ENCODE measurements at places on chromosomes 1 and 21.

- DNase-seq: no peak
Measured at GRCh38 chr1:215526147-215526845, 40.8 kb upstream of the KCTD3 start.

GRCh38 chr1:89953131-89953626, 41.7 kb upstream of the ZNF326 start:
- peak; percentile 40 for DNase-seq

DNA sequence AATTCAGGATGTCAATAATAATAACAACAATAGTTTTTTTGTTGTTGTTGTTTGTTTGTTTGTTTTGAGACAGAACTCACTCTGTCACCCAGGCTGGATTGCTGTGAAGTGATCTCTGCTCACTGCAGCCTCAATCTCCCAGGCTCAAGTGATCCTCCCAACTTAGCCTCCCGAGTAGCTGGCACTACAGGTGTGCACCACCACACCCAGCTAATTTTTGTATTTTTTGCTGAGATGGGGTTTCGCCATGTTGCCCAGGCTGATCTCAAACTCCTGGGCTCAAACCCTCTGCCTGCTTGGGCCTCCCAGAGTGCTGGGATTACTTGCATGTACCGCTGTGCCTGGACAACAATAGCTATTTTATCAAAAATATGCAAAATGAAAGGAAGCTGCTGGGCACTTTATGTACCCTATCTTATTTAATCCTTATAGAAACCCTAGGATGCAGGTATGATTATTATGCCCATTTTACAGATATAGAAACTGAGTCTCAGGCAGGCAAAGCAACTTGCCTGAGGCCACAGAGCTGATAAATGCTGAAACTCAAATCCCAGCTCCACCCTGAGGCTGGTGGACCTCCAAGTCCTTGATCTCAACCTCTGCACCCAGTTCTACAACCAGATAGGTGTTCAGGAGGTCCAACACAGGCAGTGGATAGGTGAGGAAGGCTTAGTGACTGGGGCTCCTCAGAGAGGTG, 57.4 kb upstream of the CTPS1 start:
- no peak for DNase-seq

DNA sequence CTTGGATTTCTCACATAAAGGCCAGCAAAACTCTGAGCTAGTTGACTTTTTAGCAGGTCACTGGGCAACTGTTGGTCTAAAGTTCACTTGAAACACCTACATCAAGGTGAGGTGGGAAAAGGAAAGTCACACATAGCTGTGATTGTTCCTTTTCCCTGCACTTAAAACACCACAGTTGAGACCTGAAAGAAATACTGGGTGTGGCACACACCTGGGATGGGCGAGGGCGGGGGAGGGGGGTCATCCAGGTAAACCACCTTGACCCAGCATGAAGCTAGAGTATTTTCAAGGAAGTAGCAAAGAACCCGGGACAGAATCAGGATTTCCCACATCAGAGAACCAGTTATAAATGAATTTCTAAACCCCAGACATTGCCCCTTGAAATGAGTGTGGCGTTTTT, 26.4 kb downstream of the ZNF697 start:
- DNase-seq: no peak

GRCh38 chr1:68230901-68231626, 1.3 kb downstream of the WLS start:
- DNase-seq: no peak

DNA sequence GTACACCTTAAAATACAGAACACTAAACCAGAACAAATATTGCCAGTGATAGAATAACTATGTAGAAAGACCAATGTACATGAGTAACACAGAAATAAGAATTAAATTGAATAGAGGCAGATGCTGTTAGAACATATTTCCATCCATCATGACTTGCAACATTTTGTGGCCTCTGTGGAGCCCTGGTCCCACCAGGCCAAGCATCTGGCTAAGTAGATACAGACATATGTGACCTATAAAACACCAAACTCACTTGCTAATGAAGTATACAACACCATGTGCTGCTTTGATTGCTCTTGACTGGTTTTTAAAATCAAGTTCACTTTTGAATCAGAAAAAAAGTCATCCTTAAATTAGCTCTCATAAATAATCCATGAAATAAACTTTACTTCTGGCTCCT, 20.5 kb downstream of the SLC19A2 start:
- DNase-seq: no peak

GRCh38 chr1:106699433-106699832, 357.0 kb upstream of the PRMT6 start:
- no peak for DNase-seq

GRCh38 chr1:58855274-58856165, 71.7 kb upstream of the JUN start:
- DNase-seq: no peak

- no peak for DNase-seq
Measured at GRCh38 chr1:82597649-82598048, 796.9 kb downstream of the ADGRL2 start.

DNA sequence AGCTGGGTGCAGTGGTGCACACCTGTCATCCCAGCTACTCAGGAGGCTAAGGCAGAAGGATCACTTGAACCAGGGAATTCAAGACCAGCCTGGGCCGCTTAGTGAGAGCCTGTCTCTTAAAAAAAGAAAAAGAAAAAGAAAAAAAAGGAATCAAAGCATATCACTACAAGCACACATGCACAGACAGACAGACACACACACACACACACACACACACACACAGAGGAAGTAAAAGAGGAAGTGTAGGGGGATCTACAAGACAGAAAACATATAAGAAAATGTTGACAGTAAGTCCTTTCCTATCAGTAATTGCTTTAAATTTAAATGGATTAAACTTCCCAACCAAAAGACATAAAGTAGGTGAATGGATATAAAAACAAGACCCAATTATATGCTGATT, 180.3 kb downstream of the FAF1 start:
- DNase-seq: no peak

- no peak for DNase-seq
Measured at GRCh38 chr1:177959811-177960515, 9.9 kb downstream of the SEC16B start.

DNA sequence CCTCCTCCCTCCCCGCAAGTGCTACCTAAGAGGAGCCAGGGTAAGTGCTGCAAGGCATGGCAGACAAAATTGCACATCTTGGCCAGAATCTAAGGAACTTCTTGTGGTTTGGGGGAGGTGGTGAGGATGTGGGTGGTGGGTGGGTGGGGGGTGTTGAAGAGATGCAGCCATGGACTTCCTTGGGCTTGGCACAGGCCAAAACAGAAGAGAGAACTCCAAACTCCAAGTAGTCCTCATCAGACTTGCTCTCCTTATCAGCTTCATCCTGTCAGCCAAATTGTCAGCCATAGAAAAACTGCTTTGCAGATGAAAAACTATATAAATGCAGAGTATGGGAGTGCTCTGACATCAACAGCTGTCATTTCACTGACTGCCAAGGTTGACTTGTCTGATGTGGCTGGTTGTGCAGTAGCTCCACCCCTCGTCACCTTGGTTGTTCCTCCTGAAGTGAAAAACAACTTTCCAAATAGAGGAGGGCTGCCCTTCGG, 7.1 kb downstream of the AMIGO1 start:
- DNase-seq: no peak

- no peak for DNase-seq
Measured at GRCh38 chr1:109495738-109496137, 1.8 kb downstream of the CYB561D1 start.

DNA sequence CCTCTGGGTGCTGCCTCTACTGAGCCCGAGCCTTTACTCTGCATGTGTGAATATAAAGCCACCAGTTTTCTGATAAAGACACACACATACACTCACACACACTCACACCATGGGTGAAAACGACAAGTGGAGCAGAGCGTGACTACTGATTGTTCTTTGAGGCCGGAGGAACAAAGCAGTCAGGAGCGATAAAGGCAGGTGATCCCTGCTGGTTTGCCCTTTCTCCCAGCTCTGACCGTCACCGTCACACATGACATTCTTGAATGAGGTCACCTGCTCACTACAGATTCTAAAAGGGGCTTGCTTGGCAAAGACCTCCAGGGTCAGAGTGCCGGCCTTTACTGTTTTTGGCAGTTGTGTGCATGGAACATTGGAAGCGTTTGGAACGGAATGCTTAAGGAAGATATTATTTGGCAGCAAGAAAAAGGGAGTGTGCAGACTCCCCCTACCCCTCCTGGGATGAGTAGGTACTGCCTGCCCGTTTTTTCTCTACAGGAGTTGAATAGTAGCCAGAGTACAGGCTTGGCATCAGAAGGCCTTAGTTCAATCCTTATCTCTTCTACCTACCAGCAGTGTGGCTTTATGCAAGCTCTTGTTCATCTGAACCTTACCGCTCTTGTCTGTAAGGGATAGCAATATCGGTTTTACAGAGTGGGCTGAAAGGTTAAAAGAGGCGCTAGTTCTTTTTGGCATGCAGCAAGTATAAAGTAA, 79.7 kb downstream of the PBX1 start:
- no peak for DNase-seq

DNA sequence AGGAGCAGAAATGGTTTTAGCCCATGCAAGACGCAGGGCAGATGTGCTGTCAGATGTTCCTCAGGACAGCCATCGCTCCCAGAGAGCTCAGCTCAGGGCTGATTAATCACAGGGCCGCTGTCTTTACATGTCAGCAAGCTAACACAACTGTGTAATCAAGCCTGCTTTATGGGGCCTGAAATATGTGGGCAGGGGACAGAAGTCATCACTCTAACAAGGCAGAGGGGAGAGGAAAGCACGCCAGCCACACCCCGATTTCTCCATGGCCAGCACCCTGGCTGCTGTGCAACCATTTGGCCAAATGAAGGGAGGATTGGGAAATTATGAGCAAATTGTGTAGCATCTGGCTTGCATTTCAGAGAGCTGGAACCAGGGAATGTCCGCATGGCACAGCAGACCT, 368.8 kb downstream of the NPHP4 start:
- no peak for DNase-seq

- DNase-seq: no peak
Measured at GRCh38 chr1:96508233-96508632, 213.4 kb upstream of the PTBP2 start.

DNA sequence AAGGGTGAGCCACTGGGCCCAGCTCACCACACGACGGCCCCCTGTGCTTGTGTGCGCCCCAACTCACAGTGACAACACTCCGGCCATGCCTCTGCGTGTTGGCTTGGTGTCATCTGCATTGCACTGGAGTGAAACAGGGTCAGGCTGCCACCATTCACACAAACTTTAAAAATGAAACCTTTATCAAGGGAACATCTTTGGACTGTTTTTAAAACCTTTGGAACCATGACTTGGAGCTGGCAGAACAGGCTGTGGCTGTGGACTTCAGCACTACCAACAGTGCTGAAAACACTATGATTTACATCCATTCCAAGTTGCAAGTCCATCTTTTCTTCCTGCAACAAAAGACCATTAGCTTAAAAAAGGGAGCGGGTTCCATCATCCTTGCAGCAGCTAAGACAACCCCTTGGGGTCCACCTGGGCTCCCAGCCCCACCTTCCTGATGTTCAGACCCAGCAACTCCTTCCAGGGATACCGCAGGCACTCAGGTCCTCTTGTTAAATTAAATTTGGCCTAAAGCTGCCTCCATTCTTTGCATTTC, 25.6 kb downstream of the POFUT2 start:
- DNase-seq: no peak

GRCh38 chr1:193251950-193252349, 65.5 kb upstream of the B3GALT2 start:
- DNase-seq: no peak

- DNase-seq: no peak
Measured at GRCh38 chr1:63674865-63675419, 81.7 kb downstream of the PGM1 start.

GRCh38 chr1:23394181-23394580, 24.5 kb upstream of the ZNF436 start:
- DNase-seq: no peak

- peak; percentile 1 for DNase-seq
Measured at GRCh38 chr21:27564684-27565301, 597.9 kb upstream of the ADAMTS5 start.

DNA sequence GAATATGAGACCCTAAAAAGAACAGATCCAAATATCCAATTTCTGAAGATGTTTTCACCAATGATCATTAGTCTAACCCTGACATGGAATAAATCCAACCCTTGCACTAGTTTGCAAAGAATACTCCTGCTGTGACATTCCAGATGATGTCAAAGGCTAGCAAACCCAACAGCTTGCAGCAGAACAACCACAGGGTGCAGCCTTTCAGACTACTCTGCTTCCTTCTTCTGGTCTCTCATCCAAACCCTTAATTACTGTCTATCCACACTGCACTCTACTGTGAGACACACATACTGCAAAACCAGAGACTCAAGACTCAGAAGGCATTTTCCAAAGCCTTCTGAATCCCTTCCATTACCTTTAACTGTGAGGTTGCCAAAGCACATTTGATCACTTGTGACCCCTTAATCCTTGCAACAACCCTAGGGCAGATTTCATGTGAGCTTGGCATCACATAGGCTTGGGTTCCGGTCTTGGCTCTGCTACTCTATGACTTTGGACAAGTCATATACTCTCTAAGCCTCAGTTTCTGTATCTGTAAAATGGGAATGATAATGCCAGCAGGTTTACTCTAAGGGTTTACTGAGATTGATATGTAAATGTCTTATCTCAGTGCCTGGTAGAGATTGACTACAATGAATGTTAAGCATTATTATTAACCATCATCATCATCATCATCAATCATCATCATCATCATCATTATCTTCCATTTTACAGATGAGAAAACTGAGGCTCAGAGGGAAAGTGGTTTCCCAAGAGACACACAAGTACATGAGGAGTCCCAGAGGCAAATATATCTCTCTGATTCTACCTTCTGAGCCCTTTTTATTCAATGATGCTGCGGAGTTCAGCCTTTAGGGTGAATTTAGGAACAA, 94.5 kb downstream of the SYF2 start:
- no peak for DNase-seq

GRCh38 chr1:224411766-224412165, 22.8 kb downstream of the WDR26 start:
- DNase-seq: no peak

- DNase-seq: peak; percentile 12
Measured at GRCh38 chr1:29197590-29197924, 15.9 kb upstream of the SRSF4 start.

DNA sequence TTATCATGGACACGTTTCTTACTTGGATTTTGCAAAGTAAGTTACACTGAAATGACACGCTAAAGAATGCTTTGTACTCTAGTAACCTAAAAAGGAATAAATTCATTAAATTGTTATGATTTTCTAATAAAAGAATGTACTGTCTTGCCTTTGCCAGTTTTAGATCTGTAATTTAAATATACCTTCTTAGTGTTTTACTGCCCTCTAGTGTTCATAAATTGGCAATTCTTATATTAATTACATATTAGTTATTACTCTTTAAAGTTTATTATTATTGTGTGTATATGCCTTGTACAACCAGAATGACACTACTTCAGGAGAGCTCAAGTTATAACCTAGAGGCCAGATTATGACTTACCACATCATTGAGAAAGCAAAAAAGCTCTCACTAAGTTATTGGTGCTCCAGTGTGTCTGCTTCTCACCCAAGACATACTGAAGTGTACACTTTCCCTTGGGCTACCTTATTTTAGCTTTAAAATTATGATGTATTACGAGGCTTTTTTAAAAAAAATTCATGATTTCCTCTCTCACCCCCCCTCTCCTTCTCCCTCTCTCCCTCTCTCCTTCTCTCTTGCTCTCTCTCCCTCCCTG, 169.9 kb downstream of the HS2ST1 start:
- no peak for DNase-seq

GRCh38 chr21:44058652-44058964, 46.5 kb downstream of the TRAPPC10 start:
- DNase-seq: no peak

GRCh38 chr1:212415107-212415841, 588 bp upstream of the PACC1 start:
- DNase-seq: no peak

Measured in stimulated activated CD4-positive, alpha-beta T cell treated with anti-CD3 and anti-CD28 coated beads, Interleukin-2, amount 100 ng/mL, for 24 hours (primary cell).